Activated CD8-positive, alpha-beta memory T cell treated with anti-CD3 and anti-CD28 coated beads, Interleukin-2, amount 10 ng/mL, durations not matched to agents 7 days and 5 days (primary cell): ENCODE measurements at places on chromosomes 1 and 21. TPM values are rescaled to one million over a fixed set of nuclear protein-coding genes. Genes with fewer than 3 reads are reported as not detected.

The GABPB2 gene
- 20.0 TPM for total RNA-seq

The KCNJ15 gene
- total RNA-seq, result not detected

The SEMA4A gene
- 14.5 TPM for total RNA-seq

The FAM229A gene
- 5.4 TPM for total RNA-seq

The PDZK1 gene
- total RNA-seq, result not detected

The DIPK1A gene
- 14.3 TPM for total RNA-seq

The CCT3 gene
- 361 TPM for total RNA-seq

The GBP1 gene
- 106 TPM for total RNA-seq

The MATN1 gene
- 0.32 TPM for total RNA-seq

The HPDL gene
- total RNA-seq, result 16.3 TPM

The RGS8 gene
- not detected for total RNA-seq

The TFF3 gene
- total RNA-seq, result not detected
